HCEC 1CT (cell line): ENCODE measurements at places on chromosomes 6 and 20.

- DNase-seq, result peak; percentile 79
Measured at GRCh38 chr6:132764370-132764769, 6.7 kb upstream of the VNN2 start.

DNA sequence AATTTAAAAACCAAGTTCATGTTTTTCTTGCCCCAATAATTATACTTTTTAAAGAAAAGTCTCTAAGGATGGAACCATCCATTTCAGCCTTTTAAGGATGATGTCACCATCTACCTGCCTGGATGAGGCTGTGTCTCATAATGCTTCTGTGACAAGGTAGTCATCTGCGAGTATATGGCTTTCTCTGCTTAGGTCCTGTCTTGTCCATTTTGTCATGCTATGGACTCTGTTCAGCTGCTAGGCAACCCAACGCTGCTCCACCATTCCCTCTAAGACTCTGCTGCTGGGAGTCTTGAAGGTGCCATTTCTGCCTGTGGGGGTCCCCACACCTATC is 459.8 kb upstream of the RUNX2 start:
- DNase-seq, result no peak

DNA sequence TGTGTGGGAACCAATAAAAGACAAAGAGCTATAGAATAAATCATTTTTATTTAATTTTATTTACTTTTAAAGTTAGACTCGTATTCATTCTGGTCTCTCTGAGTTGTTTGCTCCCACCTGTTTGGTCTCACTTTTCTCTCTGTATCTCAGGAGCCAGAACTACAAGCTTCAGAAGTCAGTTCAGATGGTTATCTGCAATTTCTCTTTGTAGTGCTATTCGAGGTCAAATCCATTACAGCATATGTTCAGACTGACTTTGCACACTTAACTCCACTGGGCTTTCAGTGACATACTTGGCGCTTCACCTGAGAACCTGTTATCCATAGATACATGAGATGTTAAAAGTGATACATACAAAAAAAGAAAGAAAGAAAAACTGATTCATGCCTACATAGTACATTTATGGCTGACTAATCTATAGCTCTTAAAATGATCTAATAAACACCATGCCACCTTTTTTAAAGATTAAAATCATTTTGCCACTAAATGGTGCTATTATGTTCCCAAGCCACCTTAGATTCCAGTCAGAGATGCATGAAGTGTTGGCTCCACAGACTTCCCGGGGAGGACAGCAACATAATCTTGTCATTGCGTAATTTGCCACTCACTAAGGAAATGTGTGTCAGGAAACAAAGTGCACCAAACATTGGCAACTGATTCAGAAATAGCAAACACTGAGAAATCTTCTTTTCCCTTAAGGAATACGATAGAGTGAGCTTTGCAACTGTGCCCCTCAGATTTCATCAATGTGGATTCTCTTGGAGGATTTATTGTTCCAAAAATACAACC is 396.7 kb downstream of the HACE1 start:
- DNase-seq, result no peak

DNA sequence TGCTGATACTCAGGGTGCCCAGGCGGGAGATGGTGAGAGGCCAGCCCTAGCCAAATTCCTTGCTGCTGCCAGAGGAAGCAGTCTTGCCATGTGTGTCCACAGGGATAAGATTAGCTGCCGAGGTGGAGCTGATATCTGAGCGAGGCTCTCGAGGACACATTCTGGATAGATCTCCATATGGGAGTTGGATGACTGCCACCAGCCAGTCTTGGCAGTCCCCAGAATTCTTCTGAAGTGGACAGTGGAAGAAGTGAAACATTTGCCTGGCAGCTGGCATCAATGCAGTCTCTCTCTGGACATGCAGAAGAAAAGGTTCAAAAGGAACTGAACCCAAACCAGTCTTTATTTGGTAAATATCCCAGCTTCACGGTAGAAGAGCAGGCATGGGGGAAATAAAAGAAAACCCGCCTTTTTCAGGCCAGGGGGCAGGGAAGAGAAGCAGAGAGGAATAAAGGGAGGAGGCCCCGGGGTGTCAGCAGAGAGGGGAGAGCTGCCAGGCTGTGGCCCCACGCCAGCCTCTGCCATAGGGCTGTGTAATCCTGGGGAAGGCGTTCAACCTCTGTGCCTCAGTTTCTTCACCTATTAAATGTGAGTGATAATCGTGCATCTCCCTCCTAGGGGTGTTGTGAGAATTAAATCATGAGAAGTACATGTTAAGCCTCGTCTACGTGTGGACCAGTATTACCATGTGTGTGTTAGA is 3.7 kb upstream of the FUCA2 start:
- DNase-seq, result no peak

DNA sequence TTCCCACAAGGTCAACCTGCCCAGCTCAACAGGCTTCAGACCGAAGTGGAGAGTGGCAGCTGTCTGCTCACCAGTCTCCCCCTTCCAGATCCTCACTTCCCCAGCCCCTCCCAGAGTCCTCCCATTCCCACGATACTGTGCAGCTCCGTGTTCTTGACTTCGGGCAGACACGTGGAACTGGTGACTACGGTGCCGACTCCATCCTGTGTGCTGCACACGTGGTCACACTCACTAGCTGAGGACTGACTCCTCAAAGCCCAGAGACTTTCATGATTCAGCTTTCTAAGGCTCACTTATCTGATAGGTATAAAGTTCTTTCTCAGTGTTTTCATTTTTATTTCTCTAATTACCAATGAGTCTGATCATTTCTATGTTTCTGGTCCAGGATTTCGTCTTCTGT is 32.4 kb downstream of the GABRR2 start:
- DNase-seq, result no peak

- DNase-seq, result no peak
Measured at GRCh38 chr6:30020626-30021025, 40.4 kb upstream of the POLR1H start.

DNA sequence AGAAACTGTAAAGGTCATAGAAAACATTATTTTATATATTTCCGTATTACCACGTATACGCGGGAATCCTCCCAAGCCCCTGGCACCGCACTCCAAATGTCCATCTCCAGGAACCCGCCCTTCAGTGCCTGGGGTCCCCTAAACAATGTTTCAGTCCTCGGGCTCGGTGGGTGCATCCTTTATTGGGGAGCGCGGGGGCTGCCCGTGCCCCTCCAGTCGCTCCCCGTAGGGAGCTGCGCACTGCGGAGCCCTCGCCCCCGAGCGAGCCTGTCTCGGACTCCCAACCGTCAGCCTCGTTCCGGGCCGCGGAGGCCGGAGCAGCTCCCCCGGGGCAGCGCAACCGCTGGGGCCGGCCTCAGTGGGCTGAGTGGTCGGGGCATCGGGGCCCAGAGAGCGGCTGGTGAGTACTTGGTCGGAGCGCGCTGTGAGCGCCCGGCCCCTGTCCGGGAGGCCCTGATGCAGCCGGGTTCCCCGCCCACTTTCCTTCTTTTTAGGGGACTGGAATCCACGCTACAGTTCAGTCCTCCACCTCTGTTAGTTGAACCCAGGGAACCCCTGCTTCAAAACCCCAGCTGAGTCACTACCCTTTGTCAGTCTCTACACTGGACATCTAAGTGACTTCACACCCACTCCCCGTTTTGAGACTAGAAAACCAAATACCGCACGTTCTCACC is at the start of gene DNAH8:
DNAH8 (plus strand) TSS at position 296 of the 674 bp plus-strand sequence. CDS start 7,499 bp downstream, outside the sequence.
- no peak for DNase-seq

DNA sequence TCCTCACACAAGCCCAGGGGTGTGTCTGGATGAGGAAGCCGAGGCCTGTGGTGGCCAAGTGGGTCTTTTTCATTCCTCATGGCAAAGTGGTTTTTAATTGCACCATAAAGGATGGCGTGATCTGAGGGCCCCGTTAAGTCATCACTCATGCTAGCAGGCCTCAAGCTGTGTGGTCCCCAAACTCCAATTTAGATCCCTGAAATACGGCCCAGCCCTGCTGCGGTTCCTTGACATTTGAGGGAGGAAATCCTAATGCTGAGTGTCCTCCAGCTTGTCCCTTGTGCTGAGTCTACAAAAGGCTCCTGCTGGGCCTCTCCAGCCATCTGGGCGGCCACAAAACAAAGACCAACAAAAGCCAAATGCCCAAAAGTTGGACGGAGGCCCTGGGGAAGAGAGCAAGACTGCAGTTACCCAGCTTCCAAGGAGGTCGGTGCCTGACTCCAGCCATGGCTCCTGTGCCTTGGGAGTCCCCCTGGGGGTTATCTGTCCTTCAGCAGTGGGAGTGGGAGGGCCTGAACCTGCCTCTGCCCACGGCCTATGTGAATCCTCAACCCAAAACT is 162.3 kb upstream of the PDE10A start:
- no peak for DNase-seq

DNA sequence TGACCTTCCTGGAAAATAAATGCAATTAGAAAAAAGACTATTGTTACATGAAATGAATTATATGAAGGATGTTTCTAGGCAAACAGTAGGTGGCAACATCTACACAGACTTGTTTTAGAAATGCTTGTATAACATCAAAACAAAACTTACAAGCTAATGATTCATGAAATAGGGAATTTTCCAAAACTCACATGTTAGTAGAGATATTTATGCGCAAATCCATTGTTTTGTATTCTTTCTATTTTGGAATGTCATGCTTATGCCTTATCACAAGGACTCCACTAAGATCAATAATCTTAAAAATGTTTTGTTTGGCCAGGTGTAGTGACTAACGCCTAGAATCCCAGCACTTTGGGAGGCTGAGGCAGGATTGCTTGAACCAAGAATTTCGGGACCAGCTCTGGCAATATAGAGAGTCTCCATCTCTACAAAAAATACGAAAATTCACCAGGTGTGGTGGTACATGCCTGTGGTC is 32.3 kb upstream of the LGSN start:
- peak; percentile 71 for DNase-seq

GRCh38 chr6:135909737-135910387 is 58.4 kb downstream of the PDE7B start:
- peak; percentile 53 for DNase-seq
